ENCODE measurements at places on chromosomes 13 and 19. TPM values are rescaled to one million over a fixed set of nuclear protein-coding genes. Genes with fewer than 3 reads are reported as not detected.

- DNase-seq: peak; percentile 72
These were observed 42.2 kb upstream of the EPHX3 start for GRCh38 chr19:15274477-15274876.

DNA sequence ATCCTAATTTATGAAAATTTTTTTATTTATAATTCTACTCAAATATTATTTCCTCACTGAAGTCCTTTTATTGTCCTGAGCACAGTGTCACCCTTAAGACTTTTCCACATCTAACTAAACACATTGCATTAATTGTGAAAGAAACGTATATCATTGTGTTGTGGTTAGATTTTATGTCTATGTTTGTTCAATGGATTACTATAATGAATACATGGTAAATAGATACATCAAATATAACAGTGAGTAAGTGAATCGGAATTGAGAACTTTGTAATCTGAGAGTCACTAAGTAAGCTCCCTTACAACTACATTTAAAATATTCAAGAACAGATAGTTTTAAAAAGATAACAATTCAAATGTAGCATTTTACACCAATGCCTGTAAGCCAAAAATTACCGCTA, 417.6 kb upstream of the PCDH20 start:
- DNase-seq: no peak

DNA sequence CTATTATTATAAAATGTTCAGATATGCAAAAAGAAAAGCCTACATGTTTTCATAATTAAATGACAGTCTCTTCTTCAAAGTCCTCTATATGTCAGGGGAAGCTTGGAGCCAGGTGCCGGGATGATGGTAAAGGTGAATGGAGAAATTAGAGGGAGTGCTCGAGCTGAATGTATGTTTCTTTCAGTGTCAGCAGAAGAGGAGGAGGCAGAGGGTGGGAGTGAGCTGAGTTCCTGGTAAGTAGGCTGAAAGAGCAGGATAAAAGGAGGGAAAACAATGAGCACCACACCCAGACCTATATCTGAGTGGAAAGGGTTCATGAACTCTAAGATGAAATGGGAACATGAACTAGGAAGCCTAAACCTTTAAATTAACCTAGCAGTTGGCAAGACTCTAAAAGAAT, 307.6 kb upstream of the NBEA start:
- peak; percentile 12 for DNase-seq

GRCh38 chr13:98349731-98350305, 172.7 kb upstream of the RNF113B start:
- DNase-seq: no peak

GRCh38 chr13:57638186-57638890, 6.8 kb downstream of the PCDH17 start:
- DNase-seq: peak; percentile 65

Gene DMRTC2
- polyA plus RNA-seq: not detected

Gene ZNF497
- polyA plus RNA-seq: 2.3 TPM

Gene SIGLEC8
- polyA plus RNA-seq: not detected

DNA sequence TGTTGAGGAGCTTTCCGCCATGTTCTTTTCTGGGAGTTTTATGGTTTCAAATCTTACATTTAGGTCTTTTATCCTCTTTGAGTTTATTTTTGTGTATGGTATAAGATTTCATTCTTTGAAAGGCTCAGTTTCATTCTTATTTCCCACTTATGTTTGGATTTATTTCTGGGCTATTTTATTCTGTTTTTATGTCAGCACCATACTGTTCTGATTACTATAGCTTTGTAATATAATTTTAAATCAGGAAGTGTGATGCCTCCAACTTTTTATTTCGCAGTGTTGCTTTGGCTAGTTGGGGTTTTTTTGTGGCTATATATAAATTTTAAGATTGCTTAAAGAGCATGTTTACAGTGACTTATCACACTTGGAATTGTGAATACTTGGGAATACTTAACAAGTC, 135.1 kb downstream of the SIPA1L3 start:
- DNase-seq: no peak

Gene EFNA2
- 2.9 TPM for polyA plus RNA-seq

Gene CEACAM3
- polyA plus RNA-seq: not detected

Gene ZNF682
- polyA plus RNA-seq: 8.2 TPM

DNA sequence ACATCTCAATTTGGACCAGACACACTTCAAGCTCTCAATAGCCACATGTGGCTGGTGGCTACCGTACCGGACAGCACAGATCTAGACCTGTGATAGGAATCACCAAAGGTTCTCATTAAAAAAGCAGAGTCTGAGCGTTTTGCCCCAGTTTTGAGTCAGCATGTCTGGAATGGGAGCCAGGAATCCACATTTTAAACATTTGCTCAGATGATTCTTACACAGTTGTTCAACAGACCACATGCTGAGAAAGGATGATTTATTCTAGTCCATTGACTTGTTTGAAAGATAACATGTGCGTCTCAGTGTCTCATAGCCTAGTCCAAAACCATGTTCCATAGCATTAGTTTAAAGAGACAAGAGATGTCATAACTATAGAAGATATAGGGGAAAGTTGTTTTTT, 53.4 kb downstream of the FLT3 start:
- no peak for DNase-seq

Gene NLRP4
- polyA plus RNA-seq: not detected

GRCh38 chr19:8036434-8037099, 16.0 kb upstream of the CCL25 start:
- DNase-seq: peak; percentile 89

DNA sequence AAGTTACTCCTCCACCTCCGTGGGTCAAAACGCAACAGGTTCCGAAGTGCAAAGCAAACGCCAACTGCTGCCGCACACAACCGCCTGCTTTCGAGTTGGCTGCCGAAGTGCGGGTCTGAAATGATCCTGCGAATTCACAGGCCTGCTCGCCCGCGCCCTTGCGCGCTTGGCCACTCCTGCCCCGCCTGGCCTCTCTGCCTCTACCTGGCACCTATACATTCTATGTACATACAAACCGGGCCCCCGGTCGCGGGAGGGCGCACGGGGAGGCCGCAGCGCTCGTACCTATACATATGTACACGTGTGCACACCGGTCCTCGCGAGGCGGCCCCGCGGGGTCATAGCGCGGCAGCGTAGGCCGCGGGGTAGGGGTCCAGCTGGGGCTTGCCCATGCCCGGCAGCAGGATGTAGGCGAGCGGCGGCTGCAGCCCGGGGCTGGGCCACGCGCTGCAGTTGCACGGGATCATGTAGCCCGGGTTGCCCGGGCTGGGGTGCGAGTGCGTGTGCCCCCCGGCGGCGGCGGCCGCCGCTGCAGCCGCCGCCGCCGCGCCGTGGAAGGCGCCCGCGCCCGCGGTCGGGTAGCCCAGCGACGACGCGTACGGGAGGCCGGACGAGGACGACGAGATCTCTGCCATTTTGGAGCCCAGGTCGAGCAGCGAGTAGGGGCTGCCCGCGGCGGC, 1.3 kb downstream of the SOX21 start:
- DNase-seq: no peak

- no peak for DNase-seq
These were observed 28.0 kb downstream of the ZFR2 start for GRCh38 chr19:3840804-3841203.

DNA sequence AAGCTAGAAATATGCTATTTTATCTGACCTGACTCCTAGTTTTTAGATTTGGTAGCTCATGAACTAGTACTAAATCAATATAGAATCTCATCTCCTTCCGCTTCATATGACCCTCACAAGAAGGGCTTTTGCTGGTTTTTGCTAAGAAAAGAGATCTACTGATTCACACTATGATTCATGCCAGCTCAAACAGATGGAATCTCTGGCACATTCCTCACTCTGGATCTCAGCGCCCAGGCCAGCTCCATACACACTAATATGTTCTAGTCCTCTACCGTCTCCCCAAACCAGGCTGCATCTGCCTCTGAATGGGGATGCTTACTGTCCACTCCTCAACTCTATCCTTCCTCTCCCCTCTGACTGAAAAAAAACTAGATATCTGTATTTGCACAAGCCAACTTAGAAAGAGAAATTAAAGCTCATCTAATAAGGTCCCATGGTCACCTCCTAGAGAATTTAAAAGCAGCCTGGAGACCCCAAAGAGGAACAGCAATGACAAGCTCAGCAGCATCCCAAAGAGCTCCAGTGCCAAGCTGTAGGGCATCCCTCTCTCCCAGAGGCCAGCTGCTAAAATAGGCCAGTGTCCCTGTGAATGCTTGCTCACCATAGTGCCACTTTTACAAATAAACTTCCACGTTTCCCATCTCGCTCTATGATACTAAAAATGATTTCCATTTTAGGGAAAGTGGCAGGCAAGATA, 74.9 kb downstream of the LHFPL6 start:
- peak; percentile 49 for DNase-seq

Gene SOX1
- polyA plus RNA-seq: not detected

Gene HNRNPL
- 298 TPM for polyA plus RNA-seq

- peak; percentile 67 for DNase-seq
These were observed 113.8 kb downstream of the TBC1D4 start for GRCh38 chr13:75368167-75368566.

GRCh38 chr19:3062165-3063105, at the start of gene TLE5:
Gene TLE5 (minus strand): TSS chr19:3062495. CDS start chr19:3062200, 295 bp downstream.
- peak; percentile 82 for DNase-seq

Gene LGALS7B
- 2.2 TPM for polyA plus RNA-seq

Gene SIGLECL1
- not detected for polyA plus RNA-seq

Gene ZNF284
- 3.2 TPM for polyA plus RNA-seq

Gene MATK
- polyA plus RNA-seq: 0.87 TPM

- DNase-seq: no peak
These were observed 170.5 kb downstream of the STK24 start for GRCh38 chr13:98406427-98406826.

DNA sequence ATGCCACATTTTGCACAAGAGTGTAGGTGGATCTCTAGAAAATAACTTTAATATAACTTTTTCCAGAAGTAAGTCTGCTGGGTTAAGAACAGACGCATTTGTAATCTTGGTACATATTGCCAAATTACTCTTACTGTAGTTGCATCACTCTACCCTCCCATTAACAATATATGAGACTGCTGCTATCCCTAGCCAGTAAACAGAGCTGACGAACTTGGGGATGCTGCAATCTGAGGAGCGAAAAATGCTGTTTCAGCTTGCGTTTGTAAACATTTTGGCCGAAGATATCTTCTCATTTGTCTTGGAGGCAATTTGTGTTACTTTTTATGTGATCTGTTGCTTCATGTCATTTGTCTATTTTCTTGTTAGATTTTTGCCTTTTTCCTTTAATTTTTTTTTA, 1482.8 kb downstream of the OLFM4 start:
- DNase-seq: peak; percentile 0

Gene CD320
- polyA plus RNA-seq: 27.2 TPM

Gene UHRF1
- polyA plus RNA-seq: 31.1 TPM

- DNase-seq: no peak
These were observed 1.2 kb downstream of the KCNRG start for GRCh38 chr13:50016444-50016843.

GRCh38 chr13:30615866-30616541, 1.7 kb upstream of the USPL1 start:
- peak; percentile 87 for DNase-seq

Gene GRK1
- polyA plus RNA-seq: 0.23 TPM

- no peak for DNase-seq
These were observed 542.3 kb upstream of the ATXN8OS start for GRCh38 chr13:69565334-69565733.

GRCh38 chr19:39502640-39503417, 4.1 kb downstream of the DLL3 start:
- DNase-seq: peak; percentile 88

GRCh38 chr19:55189403-55189835, 9.3 kb upstream of the SYT5 start:
- DNase-seq: peak; percentile 45

GRCh38 chr19:2127758-2128157, 23.6 kb downstream of the AP3D1 start:
- DNase-seq: no peak

DNA sequence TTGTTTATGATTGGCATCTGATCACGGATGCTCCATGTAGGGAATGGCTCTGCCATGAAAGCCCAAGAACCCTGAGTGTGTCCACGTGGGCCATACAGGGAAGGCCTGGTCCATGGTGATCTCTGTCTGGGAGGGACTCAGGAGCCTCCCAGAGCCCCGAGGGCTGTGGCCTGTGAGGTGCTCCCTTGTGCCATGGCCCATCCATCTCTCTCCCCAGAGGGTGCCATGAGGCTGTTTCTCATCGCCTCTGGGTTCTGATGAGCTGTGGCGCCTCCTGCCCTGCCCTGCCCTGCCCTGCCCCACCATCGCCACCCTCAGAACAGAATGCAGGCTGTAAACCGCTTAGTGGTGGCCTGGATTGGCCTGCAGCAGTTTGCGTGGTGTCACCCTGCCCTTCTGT, 83.1 kb downstream of the ATP11A start:
- DNase-seq: no peak

DNA sequence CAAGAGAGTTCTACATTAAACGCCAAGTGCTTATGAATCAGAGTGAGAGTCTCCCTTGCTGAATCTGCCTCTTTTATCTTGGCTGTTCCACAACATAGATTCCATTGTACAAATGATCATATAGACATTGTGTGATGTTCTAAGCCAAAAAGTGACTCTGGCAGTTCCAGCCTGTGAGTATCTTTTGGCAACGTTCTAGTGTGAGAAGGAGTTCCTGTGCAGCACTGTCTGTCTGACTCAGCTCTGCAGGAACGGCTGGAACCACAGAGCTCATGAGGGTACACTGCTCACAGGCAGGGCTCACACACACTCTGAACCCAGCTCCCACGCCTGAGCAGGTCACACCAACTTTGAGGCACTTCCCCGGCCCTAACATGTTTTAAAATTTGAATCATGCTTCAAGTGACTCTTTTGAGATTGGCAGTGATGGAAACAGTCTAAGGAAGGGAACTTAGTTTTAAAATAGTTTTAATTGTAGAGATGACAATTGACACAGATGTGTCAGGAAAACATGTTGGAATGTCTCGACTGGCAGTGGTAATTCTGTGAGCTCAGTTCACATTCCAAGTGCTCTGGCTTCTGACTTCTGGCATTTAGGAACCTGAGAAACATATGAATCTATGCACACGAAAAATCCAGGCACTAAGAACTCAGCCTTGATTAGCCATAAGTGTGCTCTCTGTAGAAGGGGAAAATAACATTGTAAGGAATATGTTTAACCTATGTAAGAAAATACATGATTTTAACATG, 272.0 kb downstream of the UQCRFS1 start:
- peak; percentile 19 for DNase-seq

GRCh38 chr13:50845211-50845610, 1.7 kb upstream of the DLEU7 start:
- DNase-seq: no peak

Gene ADPRHL1
- 248 TPM for polyA plus RNA-seq

Gene MAST1
- polyA plus RNA-seq: 0.61 TPM

GRCh38 chr13:114122127-114122511, 10.3 kb downstream of the RASA3 start:
- DNase-seq: peak; percentile 57
